ENCODE measurements at places on chromosomes 13 and 19. TPM values are rescaled to one million over a fixed set of nuclear protein-coding genes. Genes with fewer than 3 reads are reported as not detected.

SYMPK gene
- total RNA-seq = 91.2 TPM

KCNC3 gene
- 4.3 TPM for total RNA-seq

SYNE4 gene
- total RNA-seq = 3.3 TPM

FBXO17 gene
- total RNA-seq = not detected

CEACAM8 gene
- total RNA-seq = not detected

ZNF439 gene
- 21.0 TPM for total RNA-seq

ZFP30 gene
- 15.0 TPM for total RNA-seq

PSG6 gene
- not detected for total RNA-seq

TMEM272 gene
- total RNA-seq = 9.0 TPM

ZNF700 gene
- 19.7 TPM for total RNA-seq

CASP14 gene
- not detected for total RNA-seq

PLIN3 gene
- total RNA-seq = 21.9 TPM

TNNI3 gene
- not detected for total RNA-seq

ZNF69 gene
- total RNA-seq = 2.2 TPM

UQCRFS1 gene
- total RNA-seq = 18.0 TPM

SPACA4 gene
- total RNA-seq = not detected

ZNF555 gene
- 3.7 TPM for total RNA-seq

IL4I1 gene
- total RNA-seq = 2.7 TPM

CD33 gene
- 0.58 TPM for total RNA-seq

ADGRE3 gene
- total RNA-seq = not detected

ZNF613 gene
- 7.3 TPM for total RNA-seq

ZNF536 gene
- total RNA-seq = 0.03 TPM

ZNF780A gene
- 38.9 TPM for total RNA-seq

NLRP4 gene
- not detected for total RNA-seq

GAPDHS gene
- not detected for total RNA-seq

CAMSAP3 gene
- total RNA-seq = 0.47 TPM

CGB1 gene
- total RNA-seq = not detected

SH3GL1 gene
- total RNA-seq = 45.7 TPM

METTL21C gene
- total RNA-seq = not detected

TMEM59L gene
- 0.40 TPM for total RNA-seq

RCBTB2 gene
- total RNA-seq = 10.4 TPM

INAFM1 gene
- 15.6 TPM for total RNA-seq

TEX26 gene
- total RNA-seq = not detected

ZNF99 gene
- total RNA-seq = not detected

ASPDH gene
- not detected for total RNA-seq

SHC2 gene
- 4.4 TPM for total RNA-seq

C3 gene
- not detected for total RNA-seq

ADGRE2 gene
- 0.82 TPM for total RNA-seq

ZIC2 gene
- not detected for total RNA-seq

SLC10A2 gene
- not detected for total RNA-seq

DPRX gene
- not detected for total RNA-seq

SULT2A1 gene
- total RNA-seq = not detected

ZSCAN4 gene
- not detected for total RNA-seq

UBE2L5 gene
- total RNA-seq = not detected

RPS28 gene
- 3,551 TPM for total RNA-seq

ZNF607 gene
- total RNA-seq = 5.3 TPM

ZNF737 gene
- 21.9 TPM for total RNA-seq
